Activated CD8-positive, alpha-beta T cell treated with anti-CD3 and anti-CD28 coated beads, Interleukin-2, amount 10 ng/mL, durations not matched to agents 7 days and 5 days (primary cell): ENCODE measurements at places on chromosomes 1 and 21.

DNA sequence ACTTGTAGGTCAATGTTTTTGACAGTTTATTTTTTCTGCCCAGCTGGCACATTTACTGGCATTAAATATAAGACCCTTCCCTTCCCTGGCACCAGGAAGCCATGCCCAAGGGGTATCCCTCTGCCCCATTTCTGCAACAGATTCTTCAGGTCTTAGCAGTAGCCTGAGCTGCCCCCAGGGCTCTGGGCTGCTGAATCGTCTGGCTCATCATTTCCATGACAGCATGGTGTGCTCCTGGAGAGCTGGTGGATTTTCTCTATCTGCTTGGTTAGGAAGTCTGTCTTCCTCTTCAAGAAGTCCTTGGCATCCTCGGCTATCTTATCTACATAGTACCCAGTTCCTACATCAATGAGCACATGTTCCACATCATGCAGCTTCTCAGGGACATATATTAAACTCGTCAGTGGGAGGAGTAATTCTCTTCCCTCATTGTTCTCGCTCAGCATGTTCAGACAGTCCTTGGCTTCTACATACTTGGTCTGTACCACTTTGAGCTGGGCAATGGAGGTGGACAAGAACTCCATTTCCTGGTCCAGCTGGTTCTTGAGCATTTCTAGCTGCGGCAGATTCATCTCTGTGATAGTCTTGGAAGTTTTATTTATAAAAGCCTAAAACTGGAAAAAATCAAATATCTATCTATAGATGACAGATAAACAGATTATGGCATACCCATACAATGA lies 23.5 kb downstream of the MIA3 start:
- H3K27me3 ChIP-seq: no peaks in the 10 kb centered on the region
- H3K36me3 ChIP-seq: peaks cover 38% of the 10 kb centered on the region
- no peak overlapping the region for H3K4me3 ChIP-seq
- H3K27ac ChIP-seq: no peak overlapping the region

DNA sequence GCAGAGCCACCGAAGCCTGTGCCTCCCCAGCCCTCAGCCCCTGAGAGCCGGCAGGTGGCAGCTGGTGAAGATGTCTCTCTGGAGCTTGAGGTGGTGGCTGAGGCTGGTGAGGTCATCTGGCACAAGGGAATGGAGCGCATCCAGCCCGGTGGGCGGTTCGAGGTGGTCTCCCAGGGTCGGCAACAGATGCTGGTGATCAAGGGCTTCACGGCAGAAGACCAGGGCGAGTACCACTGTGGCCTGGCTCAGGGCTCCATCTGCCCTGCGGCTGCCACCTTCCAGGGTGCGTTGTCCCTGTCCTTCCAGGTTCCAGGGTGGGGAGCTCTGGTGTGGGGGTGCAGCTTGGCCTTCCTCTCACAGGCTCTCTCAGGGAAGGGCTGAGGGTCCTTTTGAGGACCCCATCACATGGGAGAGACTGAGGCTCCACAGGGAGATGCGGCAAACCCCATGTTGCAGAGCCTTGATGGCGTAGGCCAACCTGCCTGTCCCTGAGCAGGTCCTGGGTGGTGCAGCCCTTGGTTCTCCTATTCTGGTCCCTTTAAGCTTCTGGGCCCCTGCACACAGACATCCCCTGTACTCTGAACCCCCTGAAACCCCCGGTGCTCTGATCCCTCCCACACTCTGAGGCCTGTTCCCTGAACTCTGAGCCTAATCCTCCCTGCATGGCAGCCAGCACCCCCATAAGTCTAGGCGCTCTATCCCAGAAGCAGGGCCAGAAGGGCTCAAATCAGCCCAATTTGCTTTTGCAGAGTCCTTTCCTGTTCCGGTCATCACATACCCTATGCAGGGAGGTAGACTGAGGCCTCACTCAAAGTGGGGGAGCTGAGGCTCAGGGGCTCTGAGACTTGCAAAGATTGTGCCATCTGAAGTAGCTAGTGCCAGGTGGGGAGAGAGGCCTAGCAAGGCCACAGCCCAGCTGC lies 88.5 kb downstream of the TRIM11 start:
- H3K27ac ChIP-seq: no peak overlapping the region
- H3K4me3 ChIP-seq: no peak overlapping the region
- H3K27me3 ChIP-seq: no peaks in the 10 kb centered on the region
- no peaks in the 10 kb centered on the region for H3K36me3 ChIP-seq
- H3K4me1 ChIP-seq: no peaks in the 10 kb centered on the region

- H3K27me3 ChIP-seq: peaks cover 13% of the 10 kb centered on the region
- H3K36me3 ChIP-seq: no peaks in the 10 kb centered on the region
- H3K4me1 ChIP-seq: no peaks in the 10 kb centered on the region
- H3K27ac ChIP-seq: no peak overlapping the region
Observed at GRCh38 chr1:119279456-119280381, 88.9 kb upstream of the HAO2 start.

- DNase-seq: no peak
- peaks cover 2% of the 10 kb centered on the region for H3K36me3 ChIP-seq
- peaks cover 18% of the 10 kb centered on the region for H3K4me1 ChIP-seq
- H3K4me3 ChIP-seq: no peak overlapping the region
- H3K27me3 ChIP-seq: no peaks in the 10 kb centered on the region
- no peak overlapping the region for H3K27ac ChIP-seq
Observed at GRCh38 chr1:10063878-10064277, 31.1 kb downstream of the UBE4B start.

GRCh38 chr1:99738858-99739465 lies 27.5 kb downstream of the FRRS1 start:
- no peak overlapping the region for H3K4me3 ChIP-seq
- H3K27ac ChIP-seq: no peak overlapping the region
- no peaks in the 10 kb centered on the region for H3K4me1 ChIP-seq

DNA sequence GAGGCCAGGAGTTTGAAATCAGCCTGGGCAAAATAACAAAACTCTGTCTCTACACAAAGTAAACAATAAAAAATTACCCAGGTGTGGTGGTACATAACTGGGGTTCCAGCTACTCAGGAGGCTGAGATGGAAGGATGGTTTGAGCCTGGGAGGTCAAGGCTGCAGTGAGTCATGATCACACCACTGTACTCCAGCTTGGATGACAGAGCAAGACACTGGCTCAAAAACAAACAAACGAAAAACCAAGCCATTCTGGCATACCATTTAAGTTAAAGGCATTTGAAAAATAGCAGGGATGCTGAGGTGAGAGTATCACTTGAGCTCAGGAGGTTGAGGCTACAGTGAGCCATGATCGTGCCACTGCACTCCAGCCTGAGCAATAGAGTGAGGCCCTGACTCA lies 5.3 kb upstream of the ALDH9A1 start:
- H3K27ac ChIP-seq: no peak overlapping the region
- no peak overlapping the region for H3K4me3 ChIP-seq
- peaks cover 9% of the 10 kb centered on the region for H3K4me1 ChIP-seq

DNA sequence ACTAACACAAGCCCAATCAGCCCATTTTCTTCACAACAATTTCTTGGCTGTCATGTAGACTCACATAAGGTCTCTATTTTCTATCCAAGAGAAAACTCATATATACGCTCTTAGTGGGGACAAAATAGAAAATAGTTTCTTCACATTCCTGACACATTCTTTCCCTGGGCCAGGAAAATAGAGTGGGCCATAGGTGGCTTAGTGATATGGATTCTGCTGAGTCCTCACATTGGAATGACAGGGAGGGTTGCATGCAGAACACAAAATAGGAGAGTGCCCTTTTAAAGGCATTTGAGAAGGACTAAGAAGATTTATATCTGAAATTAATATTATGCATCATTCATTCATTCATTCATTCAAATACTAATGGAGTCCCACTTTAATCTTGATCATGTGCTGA lies 207.7 kb downstream of the LYPLAL1 start:
- no peak for DNase-seq
- H3K4me1 ChIP-seq: no peaks in the 10 kb centered on the region
- no peak overlapping the region for H3K4me3 ChIP-seq
